ENCODE measurements at places on chromosomes 3 and 15.

DNA sequence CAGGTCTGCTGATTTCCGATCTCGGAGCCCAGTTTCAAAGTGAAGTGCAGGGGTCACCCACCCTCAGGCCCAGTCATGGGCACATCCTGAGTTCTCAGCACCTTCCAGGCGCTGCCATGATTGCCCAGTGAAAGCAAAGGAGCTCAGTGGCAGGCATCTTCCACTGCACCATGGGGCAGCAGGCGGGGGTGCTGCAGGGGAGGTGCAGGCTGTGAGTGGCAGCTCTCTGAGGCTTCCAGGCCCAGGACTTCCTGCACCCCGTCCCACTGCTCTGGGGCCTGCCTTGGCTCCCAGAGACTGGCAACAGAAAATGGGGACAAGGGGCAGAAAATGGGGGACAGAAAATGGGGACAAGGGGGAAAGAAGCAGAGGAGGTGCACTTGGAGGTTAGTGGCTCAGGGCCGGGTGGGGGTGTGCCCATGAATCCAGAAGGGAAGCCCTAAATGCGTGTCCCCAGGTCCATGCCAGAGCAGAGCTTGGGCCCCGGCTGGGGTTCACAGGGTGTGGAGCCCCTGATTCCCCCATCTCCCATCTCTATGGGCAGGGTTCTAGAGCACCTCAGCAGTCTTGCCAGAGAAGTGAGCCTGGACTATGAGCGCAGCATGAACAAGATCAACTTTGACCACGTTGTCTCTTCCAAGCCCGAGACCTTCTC lies 28.0 kb downstream of the DNAH1 start:
- DNase-seq, result no peak

DNA sequence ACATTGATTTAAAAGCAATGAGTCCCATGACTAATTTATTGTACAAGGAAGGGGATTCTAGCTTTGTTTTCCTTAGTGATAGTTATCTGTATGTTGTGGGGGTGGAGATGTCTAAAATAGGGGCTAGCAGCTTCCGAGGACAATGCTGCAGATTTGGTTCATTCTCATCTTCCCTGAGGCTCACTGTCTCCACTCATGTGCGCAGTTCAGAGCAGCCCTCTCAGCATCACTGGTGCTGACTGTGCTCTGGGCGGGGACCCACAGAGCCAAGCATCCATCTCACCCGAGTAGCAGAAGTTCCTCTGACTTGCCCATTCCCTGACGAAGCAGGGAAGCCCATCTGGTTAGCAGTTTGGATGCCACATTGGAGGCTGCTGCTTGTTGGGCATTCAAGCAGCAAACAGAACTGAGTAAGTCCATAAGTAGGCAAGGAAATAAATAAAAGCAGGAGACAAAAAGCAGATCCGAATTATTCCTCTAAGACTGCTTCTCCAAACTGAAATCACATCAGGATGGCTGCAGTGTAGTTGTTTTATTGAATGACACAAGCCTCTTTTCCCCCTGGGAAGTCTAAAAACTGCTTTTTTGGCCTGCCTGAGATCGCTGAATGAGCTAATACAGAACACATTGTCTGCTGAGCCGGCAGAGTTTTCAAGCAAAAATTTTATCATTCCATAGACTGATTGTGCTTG lies 27.5 kb downstream of the RARB start:
- no peak for DNase-seq

GRCh38 chr3:36597422-36597821 lies 166.9 kb downstream of the DCLK3 start:
- DNase-seq, result no peak

GRCh38 chr3:50586763-50587070 lies 17.4 kb downstream of the HEMK1 start:
- no peak for DNase-seq

DNA sequence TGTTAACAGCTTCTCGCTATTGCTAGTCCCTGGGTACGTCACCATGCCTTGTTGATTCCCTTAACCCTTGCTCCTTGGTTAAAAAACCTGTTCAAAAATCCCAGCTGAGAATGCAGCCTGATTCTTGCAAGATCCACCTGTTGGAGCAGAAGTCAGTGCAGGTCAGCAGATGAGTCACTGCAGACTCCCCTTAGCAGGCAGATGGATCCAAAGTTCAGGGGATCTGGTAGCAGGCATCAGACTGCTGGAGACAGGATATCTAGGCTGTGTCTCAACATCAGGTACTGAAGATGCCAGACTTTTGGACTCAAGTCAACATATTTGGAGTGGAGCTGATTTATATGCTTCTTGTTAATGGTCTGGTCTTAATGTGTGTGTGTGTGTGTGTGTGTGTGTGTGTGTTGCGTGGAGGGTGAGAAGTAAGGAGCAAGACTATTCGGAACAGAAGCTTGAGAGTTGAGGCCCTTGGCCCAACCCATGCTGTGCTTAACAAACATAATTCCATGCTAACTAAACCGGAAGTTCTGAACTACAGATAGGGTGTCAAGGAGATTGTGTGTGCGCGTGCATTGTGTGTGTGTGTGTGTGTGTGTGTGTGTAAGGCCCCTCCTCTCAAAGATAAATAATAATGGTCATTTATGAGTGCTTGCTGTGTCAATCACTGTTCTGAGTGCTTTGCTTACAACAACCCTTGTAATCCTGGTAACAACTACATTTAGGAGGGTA lies 1.0 kb upstream of the C3orf52 start:
- no peak for DNase-seq

DNA sequence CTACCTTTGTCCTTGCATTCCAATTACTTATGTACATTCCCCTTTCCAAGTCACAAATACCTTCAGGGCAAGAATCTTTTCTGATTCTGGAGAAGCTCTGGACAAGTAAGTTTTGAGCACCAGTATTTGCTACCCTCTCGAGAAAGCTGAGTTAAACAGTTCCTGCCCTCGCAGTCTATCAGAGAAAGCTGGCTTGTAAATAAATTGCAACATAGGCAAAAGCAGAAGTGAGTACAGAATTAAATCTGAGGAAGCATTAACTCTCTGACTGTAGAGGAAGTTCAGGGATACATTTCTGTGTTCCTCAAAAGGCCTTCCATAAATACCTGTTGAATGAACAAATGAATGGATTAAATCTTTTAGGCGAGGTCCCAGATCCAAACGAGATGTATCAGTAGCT lies 1.2 kb downstream of the OSBPL11 start:
- DNase-seq, result peak; percentile 29

- no peak for DNase-seq
These were observed 8.7 kb upstream of the LMCD1 start for GRCh38 chr3:8492744-8493511.
